ENCODE measurements at places on chromosomes 2 and 18.

- DNase-seq = no peak
Measured at GRCh38 chr2:149931486-149931885, 343.9 kb upstream of the MMADHC start.

GRCh38 chr2:60292242-60292641 is 261.2 kb downstream of the BCL11A start:
- no peak for DNase-seq

DNA sequence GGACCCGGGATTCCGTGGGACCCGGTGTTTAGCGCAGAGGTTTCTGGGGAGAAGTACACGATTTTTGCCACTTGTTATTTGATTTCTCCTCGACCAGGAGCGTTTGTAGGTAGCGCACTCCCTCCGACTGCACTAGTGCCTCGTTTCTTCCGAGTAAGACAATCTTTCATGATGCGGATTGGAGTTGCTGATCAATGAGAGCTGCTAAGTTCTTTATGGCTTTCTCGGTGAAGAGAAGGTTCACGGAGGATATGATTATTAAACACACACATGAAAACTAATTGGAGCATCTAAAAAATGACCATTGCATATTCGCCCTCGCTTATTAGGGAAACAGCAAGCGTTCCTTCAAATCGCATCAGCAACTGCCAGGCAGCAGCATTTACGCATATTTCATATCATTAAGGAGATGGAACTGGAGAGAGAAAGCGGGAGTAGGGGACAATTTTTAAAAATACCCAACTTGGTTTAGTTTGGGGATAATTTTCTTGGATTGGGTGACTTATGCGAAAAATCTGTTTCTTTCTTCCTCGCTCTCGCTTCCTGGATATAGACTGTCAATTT is 616 bp downstream of the EML6 start:
- no peak for DNase-seq

DNA sequence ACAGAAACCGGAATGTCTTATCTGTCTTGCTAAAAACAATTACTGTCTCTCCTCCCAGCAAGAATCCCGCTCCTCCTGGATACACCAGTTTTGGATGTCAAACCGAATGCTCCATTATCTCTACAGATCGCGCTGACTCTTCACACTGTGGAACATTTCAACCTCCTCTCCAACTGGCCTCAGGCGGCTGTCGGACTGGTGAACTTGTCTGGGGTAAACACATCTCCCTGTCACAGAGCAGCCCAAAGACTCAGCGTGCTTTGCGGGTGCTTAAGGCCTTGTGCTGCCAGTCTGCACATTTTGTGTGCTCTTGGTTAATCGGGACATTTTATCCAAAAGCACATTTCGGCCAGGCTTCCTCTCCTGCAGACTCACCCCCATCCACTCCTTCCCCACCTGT is 173.1 kb downstream of the ICOS start:
- no peak for DNase-seq

GRCh38 chr2:28576714-28577113 is 80.9 kb downstream of the PLB1 start:
- DNase-seq = no peak

DNA sequence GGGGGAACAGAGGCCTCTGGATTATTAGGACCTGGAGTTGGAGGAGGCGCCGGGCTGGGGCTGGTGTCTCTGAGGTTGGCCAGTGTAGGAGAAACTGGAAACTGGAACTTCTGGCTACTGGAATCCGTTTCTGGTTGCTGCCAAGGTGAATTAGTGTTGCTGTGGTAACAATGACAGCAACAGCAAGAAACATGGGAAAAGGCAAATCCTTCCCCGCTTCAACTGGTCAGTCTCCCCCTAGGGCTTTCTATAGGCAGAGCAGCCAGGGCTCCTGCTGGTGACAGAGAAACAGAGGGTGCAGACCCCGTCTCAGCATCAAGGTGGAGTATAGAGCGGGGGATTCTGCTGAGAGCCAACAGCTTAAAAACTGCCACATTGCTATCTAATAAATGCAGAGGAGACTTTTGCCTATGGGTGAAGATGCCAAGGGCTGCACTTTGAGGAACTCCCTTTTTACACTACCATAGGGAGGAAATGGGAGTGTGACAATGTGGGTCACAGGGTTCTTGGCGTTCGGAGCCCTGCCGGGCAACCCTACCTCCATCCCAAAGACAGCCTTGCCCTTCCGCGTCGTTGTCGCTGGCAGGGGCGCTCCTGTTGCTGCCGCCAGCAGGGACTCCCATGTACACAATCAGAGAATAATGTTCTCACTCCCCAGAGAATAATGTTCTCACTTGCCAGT is 81.4 kb upstream of the CABLES1 start:
- no peak for DNase-seq

GRCh38 chr2:238808761-238809160 is 39.1 kb upstream of the TWIST2 start:
- DNase-seq = no peak

- DNase-seq = no peak
Measured at GRCh38 chr2:64839844-64840243, 149.4 kb upstream of the SLC1A4 start.

DNA sequence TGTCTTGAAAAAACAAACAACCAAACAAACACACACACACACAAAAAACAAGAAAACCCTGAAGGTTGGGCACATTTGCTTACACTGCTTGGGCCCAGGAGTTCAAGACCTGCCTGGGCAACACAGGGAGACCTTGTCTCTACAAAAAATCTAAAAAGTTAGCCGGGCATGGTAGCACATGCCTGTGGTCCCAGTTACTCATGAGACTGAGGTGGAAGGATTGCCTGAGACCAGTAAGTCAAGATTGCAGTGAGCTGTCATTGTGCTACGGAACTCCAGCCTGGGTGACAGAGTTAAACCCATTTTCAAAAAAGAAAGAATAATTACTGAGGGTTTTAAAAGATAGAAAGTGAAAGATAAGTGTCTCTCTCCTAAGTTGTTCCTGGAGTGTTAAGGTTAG is 103.4 kb downstream of the MBD5 start:
- DNase-seq = no peak

DNA sequence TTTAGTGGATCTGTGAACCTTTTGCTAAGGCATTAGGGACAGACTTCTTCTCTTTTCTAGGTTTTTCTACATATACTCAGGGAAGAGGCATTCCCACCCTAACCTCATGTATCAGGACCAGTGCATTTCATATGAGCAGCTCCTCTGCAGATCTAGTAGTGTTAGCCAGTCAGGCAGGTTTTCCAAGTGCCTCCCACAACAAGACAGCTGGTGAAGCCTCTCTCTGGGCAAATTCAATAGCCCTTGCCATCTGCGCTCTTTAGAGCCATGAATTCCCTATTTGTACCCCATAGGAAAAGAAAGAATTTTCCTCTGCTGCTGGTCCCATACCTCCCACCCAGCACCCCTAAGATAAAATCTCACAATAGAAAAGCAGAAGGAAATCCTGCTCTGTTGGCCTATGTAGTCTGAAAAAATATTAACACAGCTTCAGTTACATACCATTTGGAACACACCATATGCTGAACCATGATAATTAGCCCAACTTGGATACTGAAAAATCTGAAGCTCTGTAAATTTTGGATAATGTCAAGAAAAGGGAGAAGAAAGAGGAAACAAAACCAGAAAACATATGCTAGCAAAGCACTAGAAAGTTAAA is 1354.6 kb upstream of the NRXN1 start:
- no peak for DNase-seq

DNA sequence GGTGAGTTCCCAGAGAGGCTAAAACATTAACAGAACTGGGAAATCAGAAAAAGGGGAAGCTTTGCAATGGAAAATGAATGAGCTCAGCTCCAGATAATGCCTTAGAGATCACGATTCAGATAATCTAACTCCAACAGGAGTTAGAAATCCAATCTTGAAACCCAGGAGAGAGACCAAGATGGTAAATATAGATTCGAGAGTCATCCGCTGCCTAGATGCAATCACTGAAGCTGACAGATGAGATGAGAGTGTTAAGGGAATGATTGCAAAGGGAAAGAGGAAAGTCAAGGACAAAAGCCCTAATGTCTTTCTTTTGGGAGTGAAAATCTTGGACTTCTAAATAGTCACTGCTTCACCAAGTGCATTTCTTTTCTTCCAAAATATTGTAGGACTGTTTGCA is 722.0 kb downstream of the EPHA4 start:
- DNase-seq = no peak

DNA sequence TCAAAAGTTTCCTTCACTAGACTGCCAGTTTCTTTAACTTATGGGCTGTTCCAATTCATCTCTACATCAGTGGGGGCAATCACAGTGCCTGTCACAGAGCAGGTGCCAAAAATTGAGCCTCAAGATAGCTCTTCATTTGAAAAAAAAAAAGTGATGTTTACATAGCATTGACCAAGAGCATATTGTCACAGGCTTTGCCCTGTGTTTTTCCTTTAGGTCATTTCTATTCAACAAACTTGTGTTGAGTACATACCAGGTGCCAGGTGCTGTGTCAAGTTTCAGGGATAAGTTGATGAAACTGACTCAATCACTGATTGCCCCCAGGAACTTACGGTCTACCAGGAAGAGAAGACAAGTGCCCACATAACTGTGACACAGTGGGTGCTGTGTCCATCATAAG is 22.2 kb upstream of the NT5C1B start:
- DNase-seq = no peak

DNA sequence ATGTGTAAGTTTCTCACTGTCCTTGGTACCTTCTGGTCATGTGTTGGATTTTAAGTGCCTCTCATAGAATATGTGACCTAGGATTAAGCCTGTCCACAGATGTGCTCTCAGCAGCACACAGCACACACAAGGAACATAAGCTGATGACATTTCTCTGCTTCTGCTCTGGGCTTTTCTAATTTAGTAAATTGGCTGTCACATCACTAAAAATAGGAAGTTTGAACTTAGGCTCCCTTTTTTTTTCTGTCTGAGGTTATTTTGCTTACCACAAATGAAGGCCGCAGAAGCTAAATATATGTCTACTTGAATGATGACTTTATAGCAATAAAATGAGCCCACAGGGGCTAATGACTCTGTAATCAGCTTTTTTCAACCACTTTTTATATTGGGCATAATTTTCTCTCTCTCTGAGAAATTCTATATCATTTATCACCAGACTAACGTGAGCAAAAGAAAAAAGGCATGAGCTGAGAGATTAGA is 150.2 kb upstream of the KLHL14 start:
- no peak for DNase-seq

DNA sequence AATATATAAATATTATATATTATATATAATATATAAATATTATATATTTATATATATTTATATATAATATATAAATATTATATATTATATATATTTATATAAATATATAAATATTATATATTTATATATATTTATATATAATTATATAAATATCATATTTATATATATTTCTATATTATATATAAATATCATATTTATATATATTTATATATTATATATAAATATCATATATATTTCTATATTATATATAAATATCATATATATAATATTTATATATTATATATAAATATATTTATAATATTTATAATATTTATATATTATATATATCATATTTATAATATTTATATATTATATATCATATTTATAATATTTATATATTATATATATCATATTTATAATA is 321.4 kb downstream of the CDH2 start:
- no peak for DNase-seq

DNA sequence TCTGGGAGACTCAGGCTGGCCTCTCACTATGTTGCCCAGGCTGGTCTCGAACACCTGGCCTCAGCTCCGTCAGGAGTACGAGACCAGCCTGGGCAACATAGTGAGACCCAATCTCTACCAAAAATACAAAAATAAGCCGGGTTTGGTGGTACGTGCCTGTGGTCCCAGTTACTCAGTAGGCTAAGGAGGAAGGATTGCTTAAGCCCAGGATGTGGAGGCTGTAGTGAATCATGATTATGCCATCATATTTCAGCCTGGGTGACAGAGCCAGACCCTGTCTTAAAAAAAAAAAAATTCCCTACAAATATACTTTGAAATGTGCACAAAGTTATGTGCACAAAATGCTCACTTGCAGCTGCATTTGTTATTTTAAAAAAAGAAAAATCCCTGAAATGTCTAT is 26.3 kb upstream of the AGAP1 start:
- no peak for DNase-seq
